ENCODE measurements at places on chromosomes 4 and X.

GRCh38 chrX:130100180-130100579 is 10.1 kb downstream of the ELF4 start:
- peak; percentile 87 for DNase-seq

GRCh38 chr4:157219711-157220370 is 687 bp upstream of the GRIA2 start:
- DNase-seq, result no peak

GRCh38 chrX:15301924-15302323 is 13.5 kb downstream of the ASB11 start:
- DNase-seq, result no peak

DNA sequence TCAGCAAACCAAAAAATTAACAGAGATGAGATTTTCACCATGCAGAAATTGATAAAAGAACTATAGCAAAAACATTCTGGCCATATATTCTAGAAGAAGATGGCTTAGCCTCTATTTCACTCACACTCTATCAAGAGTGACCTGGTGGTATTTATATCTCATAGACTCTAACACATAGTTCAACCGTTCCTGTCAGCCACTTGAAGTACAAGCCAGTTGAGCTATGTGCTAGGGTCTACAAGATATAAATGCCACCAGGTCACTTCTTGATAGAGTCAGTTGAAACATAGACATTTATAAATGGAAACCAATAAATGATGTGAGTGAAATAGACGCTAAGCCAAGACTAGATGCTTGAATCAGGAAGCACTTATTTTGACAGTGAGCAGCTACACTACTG is 836.7 kb upstream of the EPHA5 start:
- no peak for DNase-seq

DNA sequence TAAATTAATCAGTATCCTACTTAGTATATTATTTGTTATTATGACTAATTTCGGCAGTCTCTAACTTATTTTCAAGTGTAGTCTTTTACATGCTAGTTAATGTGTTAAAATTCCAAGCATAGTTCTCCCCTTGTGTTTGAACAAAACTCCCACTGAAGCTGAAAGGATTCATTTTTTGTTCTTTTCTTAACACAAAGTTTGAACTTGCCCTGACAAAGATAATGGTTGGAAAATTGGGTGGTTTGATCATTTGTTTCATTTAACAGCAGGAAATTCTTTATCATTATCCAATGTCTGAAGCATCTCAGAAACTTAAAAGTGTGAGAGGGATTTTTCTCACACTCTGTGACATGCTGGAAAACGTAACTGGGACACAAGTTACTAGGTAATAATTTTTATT is 36.0 kb downstream of the INTU start:
- no peak for DNase-seq

DNA sequence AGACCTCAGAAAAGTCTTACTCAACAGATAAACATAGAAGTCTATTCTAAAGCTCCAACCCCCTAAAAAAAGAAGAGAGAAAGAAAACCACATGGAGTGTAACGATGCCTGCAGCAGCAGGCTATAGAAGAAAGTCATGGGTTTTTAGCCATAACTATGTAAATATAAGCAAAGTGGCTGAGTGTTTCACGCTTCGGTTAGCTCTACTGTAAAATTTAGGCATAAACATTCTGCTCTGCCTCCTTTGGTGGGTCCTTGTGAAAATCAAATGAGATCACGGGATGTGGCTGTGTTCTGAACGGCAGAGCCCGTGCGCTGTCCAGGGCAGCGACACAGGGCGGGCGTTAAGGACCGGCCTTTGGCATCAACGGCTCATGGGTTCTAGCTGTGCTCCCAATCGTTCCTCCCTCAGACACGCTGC is 78.4 kb downstream of the IRF2 start:
- no peak for DNase-seq

All from GM04503 (cell line).